Stimulated activated CD4-positive, alpha-beta T cell treated with anti-CD3 and anti-CD28 coated beads, Interleukin-15, amount 100 ng/mL, for 1 hour (primary cell): ENCODE measurements at places on chromosomes 5 and 9.

DNA sequence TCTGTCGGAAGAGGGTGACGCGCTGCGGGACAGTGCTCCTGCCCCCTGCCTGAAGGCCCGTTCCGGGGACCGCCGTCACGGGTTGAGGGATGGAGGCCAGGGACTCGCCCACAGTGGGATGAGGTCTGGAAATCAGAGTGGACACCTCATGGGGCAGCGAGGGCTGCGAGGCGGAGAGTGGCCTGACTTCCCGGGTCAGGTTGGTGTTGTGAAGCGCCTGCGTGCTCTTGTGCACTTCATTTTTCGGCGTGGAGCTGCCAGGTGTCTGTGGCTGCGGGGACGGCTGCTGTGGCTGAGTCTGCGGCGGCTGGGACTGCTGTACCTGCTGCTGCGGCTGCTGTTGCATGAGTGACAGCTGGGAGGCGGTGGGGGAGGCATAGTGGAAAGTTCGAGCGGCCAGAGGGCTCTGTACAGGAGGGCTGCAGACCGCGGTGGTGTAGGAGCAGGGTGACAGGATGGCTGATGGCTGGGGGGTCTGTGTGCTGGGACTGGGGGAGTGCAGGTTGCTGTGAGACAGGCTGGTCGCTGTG lies 434.1 kb downstream of the HCN1 start:
- DNase-seq = no peak

GRCh38 chr9:72394066-72394465 lies 29.1 kb upstream of the ZFAND5 start:
- DNase-seq = no peak

DNA sequence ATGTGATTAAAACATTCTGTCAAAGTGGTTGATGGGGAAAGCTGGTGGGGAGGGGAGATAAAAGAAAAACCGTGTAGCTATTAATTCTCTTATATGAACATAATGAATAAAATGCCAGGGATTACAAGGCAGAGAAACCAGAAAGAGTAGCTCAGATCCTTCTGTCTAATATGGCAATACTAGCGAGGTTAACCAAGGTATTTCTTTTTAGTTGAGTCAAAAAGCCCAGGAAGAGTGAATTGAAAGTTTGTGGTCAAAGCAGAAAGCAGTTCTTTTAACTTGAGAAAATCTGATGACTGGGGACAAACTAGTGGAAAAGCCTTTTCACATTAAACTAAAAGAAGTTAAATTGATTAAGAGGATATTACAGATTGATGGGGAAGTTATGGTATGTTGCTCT lies 76.0 kb downstream of the ERBIN start:
- no peak for DNase-seq

GRCh38 chr9:114252394-114252793 lies 70.5 kb upstream of the ORM1 start:
- DNase-seq = no peak

- no peak for DNase-seq
Observed at GRCh38 chr5:15367489-15367888, 132.5 kb upstream of the FBXL7 start.

GRCh38 chr5:150054569-150054968 lies 31.8 kb downstream of the CSF1R start:
- no peak for DNase-seq

- no peak for DNase-seq
Observed at GRCh38 chr5:170633235-170634081, 129.6 kb downstream of the KCNIP1 start.

- no peak for DNase-seq
Observed at GRCh38 chr9:77816641-77817341, 168.7 kb upstream of the GNA14 start.

DNA sequence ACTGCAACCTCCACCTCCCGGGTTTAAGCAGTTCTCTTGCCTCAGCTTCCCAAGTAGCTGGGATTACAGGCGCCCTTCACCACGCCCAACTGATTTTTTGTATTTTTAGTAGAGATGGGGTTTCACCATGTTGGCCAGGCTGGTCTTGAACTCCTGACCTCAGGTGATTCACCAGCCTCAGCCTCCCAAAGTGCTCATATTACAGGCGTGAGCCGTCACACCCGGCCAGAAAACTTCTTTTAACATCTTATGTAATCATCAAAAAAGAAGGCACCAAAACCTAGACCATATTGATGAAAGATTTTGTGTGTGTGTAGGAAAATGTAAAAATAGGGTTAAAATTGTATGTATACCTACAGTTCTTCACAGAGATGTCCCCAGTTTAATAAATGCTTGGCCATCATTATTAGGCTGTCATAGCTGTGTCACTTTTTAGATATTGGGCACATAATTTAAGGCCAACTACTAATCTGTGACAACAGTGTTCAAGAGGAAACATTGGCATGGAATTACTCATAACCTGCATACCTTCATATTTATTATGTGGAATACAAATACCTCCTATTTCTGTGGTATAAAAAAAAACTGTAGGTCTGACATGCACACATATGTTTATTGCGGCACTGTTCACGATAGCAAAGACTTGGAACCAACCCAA lies 44.4 kb downstream of the RAD50 start:
- no peak for DNase-seq

- DNase-seq = no peak
Observed at GRCh38 chr5:135702191-135702590, 123.4 kb upstream of the CXCL14 start.

DNA sequence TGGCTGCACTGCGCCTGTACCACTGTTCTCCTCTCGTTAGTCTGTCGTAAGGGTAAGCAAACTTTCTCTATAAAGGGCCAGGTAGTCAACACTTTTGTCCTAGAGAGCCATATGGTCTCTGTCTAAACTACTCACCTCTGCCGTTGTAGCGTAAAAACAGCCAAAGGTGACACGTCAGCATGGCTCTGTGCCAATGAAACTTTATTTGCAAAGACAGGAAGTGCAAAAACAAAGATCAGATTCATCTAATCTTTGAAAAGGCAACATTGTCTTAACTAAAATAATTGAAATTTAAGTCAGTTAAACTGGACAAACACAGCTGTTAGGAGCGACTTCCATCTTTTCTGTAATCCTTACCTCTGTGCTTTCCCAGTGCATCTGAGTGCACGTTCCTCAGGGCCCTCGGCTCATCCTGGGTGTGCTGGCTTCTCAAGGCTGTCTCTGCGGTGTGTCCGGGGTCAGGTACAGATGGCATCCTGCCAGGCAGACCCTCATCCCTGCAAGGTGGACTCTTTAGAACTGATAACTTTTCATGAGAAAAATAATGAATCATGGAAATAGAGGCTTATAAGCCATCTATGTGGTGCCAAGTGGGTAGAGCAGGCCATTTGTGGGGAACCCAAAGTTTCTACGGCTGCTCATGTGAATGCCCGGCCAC lies 35.2 kb upstream of the IRX4 start:
- no peak for DNase-seq

GRCh38 chr5:69300537-69301203 lies 31.9 kb downstream of the CCDC125 start:
- no peak for DNase-seq

GRCh38 chr5:73757416-73757815 lies 131.4 kb downstream of the ARHGEF28 start:
- DNase-seq = no peak

GRCh38 chr9:75087289-75087823 lies 599 bp downstream of the NMRK1 start:
- DNase-seq = no peak

GRCh38 chr5:116923344-116923743 lies 348.7 kb upstream of the SEMA6A start:
- DNase-seq = no peak

GRCh38 chr5:157581901-157582300 lies 6.3 kb upstream of the ADAM19 start:
- no peak for DNase-seq

GRCh38 chr5:109750463-109750862 lies 60.7 kb downstream of the MAN2A1 start:
- no peak for DNase-seq

GRCh38 chr9:133059623-133060022 lies 2.2 kb upstream of the CEL start:
- no peak for DNase-seq

DNA sequence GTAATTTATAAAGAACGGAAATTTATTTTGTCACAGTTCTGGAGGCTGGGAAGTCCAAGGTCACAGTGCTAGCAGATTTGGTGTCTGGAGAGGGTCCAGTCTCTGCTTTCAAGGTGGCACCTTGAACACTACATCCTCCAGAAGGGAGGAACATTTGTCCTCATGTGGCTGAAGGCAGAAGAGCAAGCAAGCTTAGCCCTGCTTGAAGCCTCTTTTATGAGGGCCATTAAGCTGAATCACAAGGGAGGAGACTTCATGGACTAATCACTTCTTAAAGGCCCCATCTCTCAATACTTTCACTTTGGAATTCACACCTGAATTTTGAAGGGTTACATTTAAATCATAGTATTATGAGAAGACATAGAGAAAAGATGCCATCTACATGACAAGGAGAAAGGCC lies 215.4 kb upstream of the NFIL3 start:
- no peak for DNase-seq

DNA sequence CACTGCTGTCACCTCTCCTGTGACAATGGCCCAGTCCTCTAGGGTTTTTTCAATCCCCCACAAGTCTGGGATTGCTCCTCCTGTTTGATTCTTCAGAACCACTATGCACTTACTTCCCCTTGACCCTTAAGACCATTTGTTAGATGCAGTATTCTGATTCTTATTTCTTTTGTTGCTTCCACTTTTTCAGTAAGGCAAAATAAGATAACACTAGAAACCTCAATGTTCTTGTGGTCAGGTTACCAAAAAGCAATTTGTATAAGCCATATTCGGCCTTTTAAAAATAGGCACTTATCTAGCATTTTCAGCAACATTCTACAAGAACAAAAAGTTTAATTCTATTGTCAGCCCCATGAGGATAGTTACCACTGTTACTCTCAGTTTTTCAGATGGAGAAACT lies 220.0 kb downstream of the KDM4C start:
- DNase-seq = no peak

GRCh38 chr5:34899066-34899465 lies 16.2 kb downstream of the RAD1 start:
- DNase-seq = no peak

- no peak for DNase-seq
Observed at GRCh38 chr9:116238776-116239340, 85.3 kb downstream of the PAPPA start.

DNA sequence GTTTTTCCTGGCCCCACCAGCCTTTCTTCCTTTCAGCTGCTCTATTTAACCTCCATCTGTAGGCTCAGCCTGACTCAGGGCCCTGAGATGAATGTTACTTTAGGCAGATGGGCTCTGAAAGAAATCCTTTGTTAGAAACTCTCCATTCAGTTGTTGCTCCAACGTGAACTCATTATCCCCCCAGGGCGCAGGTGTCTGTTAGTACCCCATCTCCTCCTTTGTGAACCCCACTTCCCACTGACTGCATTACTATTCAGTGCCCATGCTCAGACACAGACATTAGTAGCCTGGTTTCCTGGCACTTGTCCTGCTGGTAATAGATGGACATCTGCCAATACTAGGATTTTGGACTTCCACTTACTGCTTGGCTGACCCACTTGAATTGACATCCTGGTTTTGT lies 1271.6 kb downstream of the PTPRD start:
- no peak for DNase-seq

GRCh38 chr9:96646081-96646991 lies 8.8 kb downstream of the PRXL2C start:
- DNase-seq = no peak

DNA sequence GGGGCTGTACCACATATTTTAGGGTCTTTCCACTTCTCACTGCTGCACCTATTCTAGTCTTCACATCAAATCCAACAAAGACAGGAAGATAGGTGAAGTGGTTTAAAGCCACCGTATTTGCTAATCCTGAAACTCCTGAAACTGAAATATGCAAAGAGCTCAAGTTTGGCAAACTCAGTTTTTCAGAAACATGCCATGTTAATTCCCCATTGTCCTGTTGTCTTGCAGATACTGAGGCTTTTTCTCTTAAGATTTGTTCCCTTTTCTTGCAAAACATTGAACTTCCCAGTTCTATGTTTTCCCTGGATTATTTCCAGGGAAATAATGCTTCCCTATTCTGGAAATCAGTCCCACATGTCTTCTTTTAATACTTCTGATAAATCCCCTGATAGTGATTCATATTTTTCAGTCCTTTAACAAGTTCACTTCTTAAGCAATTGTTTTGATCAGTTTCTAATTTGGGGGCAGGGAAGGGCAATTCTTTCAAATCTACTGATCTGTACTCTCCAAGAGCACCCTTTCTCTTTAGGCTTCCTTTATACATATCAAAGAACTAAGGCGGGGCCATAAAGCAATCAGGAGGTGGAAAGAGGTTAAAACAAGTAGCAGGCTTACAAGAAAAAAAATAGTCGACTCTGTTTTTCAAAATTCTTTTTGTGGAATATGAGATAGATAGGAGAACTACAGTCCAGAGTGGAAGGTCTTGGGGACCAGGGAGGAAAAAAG lies 648.5 kb downstream of the BNC2 start:
- no peak for DNase-seq

DNA sequence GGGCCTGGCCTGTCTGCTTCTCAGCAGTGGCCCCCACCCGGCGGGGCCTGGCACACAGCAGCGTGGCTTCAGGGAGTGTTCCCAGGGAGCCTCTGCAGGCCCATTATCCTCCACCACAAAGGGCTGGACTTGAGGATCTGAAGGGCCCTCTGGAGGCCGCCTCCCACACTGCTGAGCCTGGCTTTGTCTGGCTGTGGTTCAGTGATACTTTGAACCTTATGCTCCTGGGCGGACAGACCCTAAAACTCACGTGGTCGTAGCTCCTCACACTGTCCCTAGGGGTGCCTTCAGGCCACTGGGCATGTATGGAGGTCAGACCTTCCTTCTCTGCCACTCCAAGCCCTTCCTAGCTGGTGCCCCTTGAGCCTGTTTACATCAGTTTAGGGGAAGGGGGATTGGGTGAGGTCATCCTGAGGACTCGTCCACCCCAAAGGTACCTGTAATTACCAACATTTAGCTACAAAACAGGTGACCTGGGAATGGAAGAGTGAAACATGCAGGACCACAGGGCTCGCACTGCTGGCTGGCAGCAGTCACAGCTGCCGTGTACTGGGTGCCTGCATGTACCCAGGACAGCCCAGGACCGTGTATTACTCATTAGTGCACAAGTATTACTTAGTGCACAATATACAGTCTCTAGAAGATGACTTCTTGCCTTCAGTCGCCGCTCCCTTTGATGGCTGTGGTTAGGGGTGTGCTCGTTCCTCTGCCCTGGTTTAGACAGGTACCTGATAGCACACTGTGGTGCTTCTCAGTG lies 8.5 kb downstream of the GRHPR start:
- DNase-seq = no peak

DNA sequence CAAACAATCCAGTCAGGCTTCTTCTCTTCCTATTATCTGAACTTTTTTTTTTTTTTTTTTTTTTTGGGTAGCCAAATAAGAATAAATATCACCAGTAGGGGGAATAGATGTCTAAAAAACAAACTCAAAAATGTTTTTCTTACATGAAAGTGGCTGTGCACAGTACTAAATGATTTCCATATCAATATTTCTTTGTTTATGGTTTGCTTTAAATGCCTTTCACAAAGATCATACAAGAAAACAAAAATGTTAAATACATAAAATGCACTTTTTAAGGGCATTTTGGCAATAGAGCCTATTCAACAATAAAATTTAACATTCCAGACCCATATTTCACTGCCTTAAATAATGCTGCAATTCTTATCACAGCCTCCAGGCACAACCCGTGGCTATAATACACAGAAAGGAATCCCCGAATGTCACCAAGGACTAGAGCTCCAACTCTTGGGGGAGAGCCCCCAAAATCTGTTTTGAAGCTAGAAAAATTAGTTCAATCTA lies 91.1 kb upstream of the TBCA start:
- DNase-seq = no peak

- DNase-seq = no peak
Observed at GRCh38 chr9:13716601-13717321, 437.3 kb upstream of the MPDZ start.

GRCh38 chr5:42876375-42876844 lies 64.7 kb upstream of the SELENOP start:
- no peak for DNase-seq
